ENCODE measurements at places on chromosomes 3 and 15. TPM values are rescaled to one million over a fixed set of nuclear protein-coding genes. Genes with fewer than 3 reads are reported as not detected.

DNA sequence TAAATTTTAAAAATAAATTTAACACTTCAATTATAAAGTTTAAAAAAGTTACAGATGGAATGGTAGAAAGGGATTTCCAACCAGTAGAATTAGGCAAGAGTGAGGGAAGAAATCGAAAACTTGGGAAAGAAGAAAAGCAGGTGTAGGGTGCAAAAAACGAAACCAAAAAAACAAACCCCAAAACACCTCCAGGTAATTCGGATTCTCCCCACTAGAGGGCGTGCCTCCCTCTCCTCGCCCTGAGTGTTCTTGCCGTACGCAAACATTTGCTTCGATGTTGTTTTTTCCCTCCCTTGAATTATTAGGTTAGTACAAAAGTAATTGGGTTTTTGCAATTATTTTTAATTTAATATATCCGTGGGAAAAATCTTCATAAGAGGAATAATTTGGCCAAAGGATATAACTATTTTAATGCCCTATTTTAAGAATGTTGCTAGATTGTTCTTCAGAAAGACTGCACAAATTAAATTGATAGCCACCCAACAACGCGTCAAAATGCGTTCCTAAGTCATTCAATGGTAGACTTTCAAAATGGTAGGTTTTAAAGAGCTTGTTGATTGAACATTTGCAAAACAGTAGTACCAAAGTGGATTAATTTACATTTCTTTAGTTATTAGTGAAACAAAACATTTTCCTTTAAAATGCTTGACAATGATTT lies 63.7 kb downstream of the SLC30A4 start:
- no peaks in the 10 kb centered on the region for H3K36me3 ChIP-seq
- peaks cover 8% of the 10 kb centered on the region for H3K4me1 ChIP-seq
- H3K4me3 ChIP-seq = peak overlapping the region; percentile 10
- H3K27me3 ChIP-seq = no peaks in the 10 kb centered on the region

- H3K36me3 ChIP-seq = no peaks in the 10 kb centered on the region
- H3K27ac ChIP-seq = no peak overlapping the region
- no peaks in the 10 kb centered on the region for H3K27me3 ChIP-seq
- DNase-seq = no peak
Observed at GRCh38 chr15:79031821-79032220, 58.8 kb downstream of the RASGRF1 start.

- no peak overlapping the region for H3K4me3 ChIP-seq
- no peak for DNase-seq
- H3K27me3 ChIP-seq = no peaks in the 10 kb centered on the region
- peaks cover 16% of the 10 kb centered on the region for H3K36me3 ChIP-seq
- no peaks in the 10 kb centered on the region for H3K4me1 ChIP-seq
Observed at GRCh38 chr3:48408823-48409281, 21.0 kb downstream of the PLXNB1 start.

- H3K27ac ChIP-seq = no peak overlapping the region
- H3K36me3 ChIP-seq = no peaks in the 10 kb centered on the region
- no peaks in the 10 kb centered on the region for H3K27me3 ChIP-seq
- DNase-seq = no peak
Observed at GRCh38 chr3:74789111-74789510, 174.7 kb upstream of the CNTN3 start.

- no peaks in the 10 kb centered on the region for H3K27me3 ChIP-seq
- H3K4me3 ChIP-seq = no peak overlapping the region
- H3K4me1 ChIP-seq = peaks cover 10% of the 10 kb centered on the region
Observed at GRCh38 chr3:17747174-17747889, 4.9 kb upstream of the TBC1D5 start.

- H3K27me3 ChIP-seq = no peaks in the 10 kb centered on the region
- no peak overlapping the region for H3K4me3 ChIP-seq
- H3K27ac ChIP-seq = no peak overlapping the region
- DNase-seq = no peak
- H3K36me3 ChIP-seq = no peaks in the 10 kb centered on the region
- H3K4me1 ChIP-seq = no peaks in the 10 kb centered on the region
Observed at GRCh38 chr3:137694836-137695235, 69.3 kb upstream of the SOX14 start.

DNA sequence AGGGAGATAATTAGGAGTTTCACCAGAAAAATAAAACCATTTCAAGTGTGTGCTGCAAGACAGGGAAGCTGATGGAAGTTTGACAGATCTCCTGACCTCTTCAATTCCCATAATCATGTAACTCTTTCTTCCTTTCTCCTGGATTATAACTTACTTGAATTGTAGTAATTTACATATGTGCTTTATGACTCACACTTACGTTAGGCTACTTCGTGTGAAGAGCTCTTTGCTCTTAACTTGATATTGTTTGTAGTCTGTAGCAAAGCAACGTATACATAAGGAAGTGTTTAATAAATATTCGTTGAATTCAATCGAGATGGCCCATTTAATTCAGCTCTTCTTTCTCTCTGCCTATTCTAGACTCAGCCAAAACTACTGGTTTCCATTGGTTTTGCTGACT lies 23.5 kb downstream of the ROBO2 start:
- no peak overlapping the region for H3K4me3 ChIP-seq
- H3K36me3 ChIP-seq = no peaks in the 10 kb centered on the region
- DNase-seq = no peak
- H3K27ac ChIP-seq = no peak overlapping the region
- H3K4me1 ChIP-seq = no peaks in the 10 kb centered on the region
- no peaks in the 10 kb centered on the region for H3K27me3 ChIP-seq

DNA sequence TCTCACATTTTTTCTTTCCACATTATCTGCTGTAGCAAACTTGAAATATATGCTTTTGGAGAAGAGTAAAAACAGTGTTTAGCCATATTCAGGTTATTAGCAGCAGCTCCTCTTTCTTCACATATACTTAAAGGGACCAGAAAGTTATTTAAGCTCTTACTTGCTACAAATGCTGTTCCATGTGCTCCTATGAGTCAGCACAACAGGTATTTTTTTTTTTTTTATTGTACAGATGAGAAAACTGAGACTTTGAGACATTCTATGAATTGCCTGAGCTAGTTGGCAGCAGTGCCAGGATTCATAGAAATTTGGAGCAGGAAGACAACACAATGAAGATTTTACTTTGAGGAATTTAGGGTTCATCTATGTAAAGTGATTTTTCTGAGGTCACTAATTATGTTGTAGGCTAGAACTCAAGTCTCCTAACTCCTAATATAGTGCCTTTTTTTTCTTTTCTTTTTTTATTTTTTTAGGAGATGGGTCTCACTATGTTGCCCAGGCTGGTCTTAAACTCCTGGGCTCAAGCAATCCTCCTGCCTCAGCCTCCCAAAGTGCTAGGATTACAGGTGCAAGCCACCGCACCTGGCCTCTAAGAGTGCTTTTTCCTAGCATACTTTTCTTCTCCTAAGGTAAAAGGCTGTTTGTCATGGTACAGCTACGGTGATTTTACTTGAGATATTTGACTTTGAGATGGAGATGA lies 23.6 kb downstream of the SETD5 start:
- H3K27ac ChIP-seq = peak overlapping the region; percentile 12
- no peaks in the 10 kb centered on the region for H3K36me3 ChIP-seq
- H3K4me3 ChIP-seq = no peak overlapping the region
- no peak for DNase-seq
- H3K27me3 ChIP-seq = no peaks in the 10 kb centered on the region

DNA sequence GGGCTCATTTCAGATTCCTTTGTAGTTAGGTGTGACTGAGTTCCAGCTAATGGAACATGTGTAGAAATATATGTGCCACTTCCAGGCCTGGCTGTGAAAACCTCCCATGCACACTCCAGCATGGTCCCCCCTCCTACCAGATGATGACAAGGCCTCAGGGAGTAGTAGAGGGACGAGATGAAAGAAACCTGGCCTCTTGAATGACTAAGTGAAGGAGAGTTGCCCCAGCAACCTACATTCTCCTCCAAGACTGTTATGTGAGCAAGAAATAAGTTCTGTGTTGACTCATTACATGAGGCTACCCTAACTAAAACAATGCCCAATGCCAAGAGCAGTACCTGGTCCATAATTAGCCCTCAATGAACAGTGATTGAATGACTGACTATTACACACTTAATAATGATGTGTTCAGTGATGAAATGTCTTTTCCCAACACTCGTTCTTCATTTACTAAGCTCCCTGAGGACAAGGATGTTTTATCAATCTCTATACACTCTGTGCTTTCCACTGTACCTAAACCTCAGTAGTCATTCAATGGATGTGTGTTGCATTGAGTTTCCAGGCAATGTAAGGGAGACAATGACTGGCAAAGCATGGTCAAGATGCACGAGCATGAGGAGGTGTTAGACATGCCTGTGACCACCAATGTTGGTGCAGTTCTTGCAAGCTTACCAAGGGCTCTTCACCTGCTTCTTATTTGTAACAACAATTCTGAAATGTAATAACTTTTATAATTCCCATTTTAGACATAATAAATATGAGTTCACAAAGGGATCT lies 62.0 kb upstream of the BCL6 start:
- no peaks in the 10 kb centered on the region for H3K36me3 ChIP-seq
- H3K4me3 ChIP-seq = no peak overlapping the region
- no peak overlapping the region for H3K27ac ChIP-seq
- H3K4me1 ChIP-seq = peaks cover 20% of the 10 kb centered on the region

GRCh38 chr3:62184559-62184958 lies 188.8 kb downstream of the FEZF2 start:
- H3K4me3 ChIP-seq = no peak overlapping the region
- no peaks in the 10 kb centered on the region for H3K36me3 ChIP-seq
- H3K27me3 ChIP-seq = no peaks in the 10 kb centered on the region
- no peaks in the 10 kb centered on the region for H3K4me1 ChIP-seq

DNA sequence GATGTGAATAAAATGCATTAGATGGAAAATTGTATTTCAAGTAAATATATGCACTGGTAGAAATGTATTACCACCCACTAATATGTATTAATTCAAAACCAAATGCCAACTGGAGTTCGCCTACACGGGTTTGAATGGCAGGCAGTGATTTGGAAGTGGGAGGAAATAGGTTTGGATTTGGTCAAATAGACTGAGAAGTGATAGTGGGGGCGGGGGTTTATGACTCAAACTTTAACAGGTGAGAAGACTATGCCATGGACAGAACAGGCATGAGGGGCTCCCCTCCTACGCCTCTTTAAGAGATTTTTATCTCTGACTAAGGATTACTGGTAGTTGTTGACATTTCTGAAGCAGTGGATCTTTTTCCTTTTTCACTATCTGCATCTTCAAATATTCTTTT lies 677.8 kb downstream of the NTRK3 start:
- H3K27me3 ChIP-seq = no peaks in the 10 kb centered on the region
- H3K27ac ChIP-seq = no peak overlapping the region
- no peaks in the 10 kb centered on the region for H3K4me1 ChIP-seq
- no peak overlapping the region for H3K4me3 ChIP-seq
- H3K36me3 ChIP-seq = no peaks in the 10 kb centered on the region

GRCh38 chr3:46196261-46196957 lies 11.7 kb downstream of the CCR1 start:
- no peak for DNase-seq
- no peaks in the 10 kb centered on the region for H3K4me1 ChIP-seq
- no peak overlapping the region for H3K27ac ChIP-seq
- H3K4me3 ChIP-seq = no peak overlapping the region
- H3K36me3 ChIP-seq = no peaks in the 10 kb centered on the region

DNA sequence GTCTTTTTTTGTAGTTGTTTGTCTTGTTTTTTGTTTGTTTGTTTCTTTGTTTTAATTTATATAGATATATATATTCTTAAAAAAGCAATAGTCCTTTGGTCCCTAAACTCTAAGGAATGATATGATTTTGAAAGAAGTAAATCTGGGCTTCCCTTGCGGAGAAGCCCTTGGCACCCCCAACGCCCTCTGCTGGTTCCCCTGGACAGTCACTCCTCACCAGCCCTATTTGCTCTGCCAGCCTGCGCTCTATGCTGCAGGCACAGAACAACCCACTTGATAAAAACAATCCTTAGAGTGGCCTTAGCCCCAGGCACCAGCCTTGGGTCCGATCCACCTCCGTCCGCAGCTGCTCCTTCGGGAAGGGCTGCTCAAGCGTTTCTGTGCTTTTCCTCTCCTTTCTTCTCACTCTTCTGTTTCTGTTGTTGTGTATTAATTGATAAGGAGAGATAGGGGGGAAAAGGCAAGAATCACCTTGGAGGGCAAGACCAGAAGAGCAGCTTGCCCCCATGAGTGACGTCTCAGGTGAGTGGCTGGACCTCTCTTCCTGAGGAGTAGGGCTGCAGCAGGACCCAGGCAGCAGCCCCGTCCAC lies 13.7 kb upstream of the PARP6 start:
- no peaks in the 10 kb centered on the region for H3K36me3 ChIP-seq
- no peaks in the 10 kb centered on the region for H3K27me3 ChIP-seq
- H3K27ac ChIP-seq = no peak overlapping the region
- DNase-seq = peak; percentile 59
- no peaks in the 10 kb centered on the region for H3K4me1 ChIP-seq

GRCh38 chr15:99707473-99708270 lies 25.6 kb downstream of the LYSMD4 start:
- no peak overlapping the region for H3K27ac ChIP-seq
- no peak overlapping the region for H3K4me3 ChIP-seq
- H3K36me3 ChIP-seq = peaks cover 14% of the 10 kb centered on the region
- no peak for DNase-seq
- no peaks in the 10 kb centered on the region for H3K27me3 ChIP-seq

GRCh38 chr3:119891944-119892721 lies 110.2 kb downstream of the NR1I2 start:
- no peak overlapping the region for H3K27ac ChIP-seq
- peaks cover 4% of the 10 kb centered on the region for H3K4me1 ChIP-seq
- no peaks in the 10 kb centered on the region for H3K27me3 ChIP-seq
- no peaks in the 10 kb centered on the region for H3K36me3 ChIP-seq
- peak; percentile 40 for DNase-seq

DNA sequence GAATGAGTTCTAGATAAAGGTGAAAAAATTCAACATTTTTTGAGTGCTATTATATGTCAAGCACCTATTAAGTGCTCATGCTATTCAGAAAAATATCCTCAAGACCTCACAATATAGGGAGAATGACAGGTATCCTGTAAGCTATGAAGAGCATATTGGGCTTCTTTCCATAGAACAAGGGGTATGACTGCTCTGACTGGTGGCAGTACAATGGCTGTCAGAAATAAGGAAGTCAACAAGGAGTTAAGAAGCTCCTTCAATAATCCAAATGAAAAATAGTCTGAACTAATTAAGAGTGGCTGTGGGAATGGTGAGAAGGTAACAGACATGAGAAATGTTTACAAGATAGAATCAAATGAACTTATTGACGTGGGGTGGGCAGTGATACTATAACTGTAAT lies 24.7 kb downstream of the NPTN start:
- peaks cover 26% of the 10 kb centered on the region for H3K4me1 ChIP-seq
- H3K27me3 ChIP-seq = no peaks in the 10 kb centered on the region
- no peak for DNase-seq

GRCh38 chr3:36909666-36910065 lies 35.2 kb downstream of the TRANK1 start:
- no peaks in the 10 kb centered on the region for H3K4me1 ChIP-seq
- no peak overlapping the region for H3K4me3 ChIP-seq
- H3K27me3 ChIP-seq = no peaks in the 10 kb centered on the region
- H3K36me3 ChIP-seq = no peaks in the 10 kb centered on the region
- H3K27ac ChIP-seq = no peak overlapping the region

- DNase-seq = no peak
- no peaks in the 10 kb centered on the region for H3K27me3 ChIP-seq
- H3K36me3 ChIP-seq = no peaks in the 10 kb centered on the region
- H3K4me3 ChIP-seq = no peak overlapping the region
Observed at GRCh38 chr15:91146728-91147127, 46.7 kb downstream of the SV2B start.

The SCAANT1 gene
- not detected for total RNA-seq

The PLAAT1 gene
- total RNA-seq = not detected

The SLC15A2 gene
- 2.3 TPM for total RNA-seq

The CNTN6 gene
- not detected for total RNA-seq

The CCRL2 gene
- total RNA-seq = not detected

The TGM5 gene
- total RNA-seq = not detected

The LTK gene
- total RNA-seq = not detected

The GHSR gene
- 3.6 TPM for total RNA-seq

The KBTBD13 gene
- total RNA-seq = not detected

Measured in body of pancreas (tissue), 4 donors.